Breast epithelium (tissue), 4 donors: ENCODE measurements at places on chromosomes 3 and 15.

DNA sequence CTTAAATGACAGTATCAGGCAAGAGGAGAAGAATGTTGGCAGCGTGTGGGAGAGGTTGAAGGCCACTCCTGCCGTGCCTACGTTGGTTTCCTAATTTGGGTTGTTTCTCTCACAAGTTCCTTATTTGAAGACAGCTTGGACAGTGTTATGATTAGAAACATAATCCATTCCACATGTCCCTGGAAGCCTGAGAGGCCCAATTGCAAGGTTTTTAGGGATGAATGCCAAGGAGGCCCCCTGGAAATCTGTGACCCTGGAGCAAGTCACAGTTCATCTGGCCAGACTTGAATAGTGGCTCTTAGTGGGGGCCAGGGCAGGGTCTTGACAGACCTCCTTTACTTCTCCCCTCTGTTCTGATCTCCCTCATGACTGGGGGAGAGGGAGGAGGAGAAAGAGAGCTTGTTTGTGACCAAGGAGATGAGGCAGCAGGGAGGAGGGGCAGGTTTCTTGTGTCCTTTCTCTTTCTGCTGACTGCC lies 584.4 kb upstream of the TBL1XR1 start:
- DNase-seq = peak; percentile 24
- no peaks in the 10 kb centered on the region for H3K27me3 ChIP-seq
- H3K4me1 ChIP-seq = no peaks in the 10 kb centered on the region
- H3K4me3 ChIP-seq = no peak overlapping the region

GRCh38 chr15:75172284-75172820 lies 29.3 kb upstream of the C15orf39 start:
- DNase-seq = no peak
- H3K4me3 ChIP-seq = no peak overlapping the region
- H3K27me3 ChIP-seq = no peaks in the 10 kb centered on the region
- no peaks in the 10 kb centered on the region for H3K36me3 ChIP-seq
- H3K27ac ChIP-seq = no peak overlapping the region

DNA sequence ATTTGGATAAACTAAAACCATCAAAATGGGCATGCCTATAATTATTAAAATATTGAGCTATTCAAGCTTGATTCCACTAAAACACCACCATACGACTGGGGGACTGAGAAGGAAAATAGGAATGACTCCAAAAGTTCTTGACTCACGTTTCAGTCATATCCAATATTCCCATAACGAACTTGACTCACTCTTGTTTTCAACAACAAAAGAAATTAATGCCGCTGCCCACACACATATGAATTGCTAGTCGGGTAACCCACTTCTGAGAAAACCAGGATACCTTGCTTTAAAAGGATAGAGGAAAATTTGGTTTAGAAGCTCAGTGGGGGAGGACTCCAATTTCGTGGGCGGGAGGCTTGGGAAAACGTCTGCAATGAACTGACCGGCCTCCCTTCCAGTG lies 5.2 kb downstream of the HTR3C start:
- H3K27ac ChIP-seq = no peak overlapping the region
- no peaks in the 10 kb centered on the region for H3K4me1 ChIP-seq
- H3K36me3 ChIP-seq = no peaks in the 10 kb centered on the region
- no peak overlapping the region for H3K4me3 ChIP-seq
- H3K27me3 ChIP-seq = no peaks in the 10 kb centered on the region

DNA sequence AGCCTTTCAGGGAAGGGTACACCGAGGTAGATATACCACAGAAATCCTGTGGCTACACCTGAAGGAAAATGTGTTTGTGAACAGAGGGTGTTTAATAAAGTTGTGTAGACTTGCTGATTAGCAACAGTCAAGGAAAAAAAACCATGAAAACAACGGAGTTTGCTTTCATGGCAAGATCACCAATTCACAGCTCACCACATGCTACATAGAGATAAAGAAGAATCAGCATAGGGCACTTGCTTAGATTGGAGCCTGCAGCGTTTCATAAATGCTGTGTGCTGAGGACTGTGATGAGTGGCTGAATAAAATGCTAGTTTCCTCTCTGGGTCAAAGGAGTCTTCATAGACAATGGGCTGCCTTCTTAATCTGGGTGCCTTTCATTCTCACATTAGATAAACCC lies 257.6 kb downstream of the SLC9A9 start:
- no peak overlapping the region for H3K4me3 ChIP-seq
- no peaks in the 10 kb centered on the region for H3K36me3 ChIP-seq
- DNase-seq = no peak
- no peak overlapping the region for H3K27ac ChIP-seq
- no peaks in the 10 kb centered on the region for H3K4me1 ChIP-seq

GRCh38 chr3:75015280-75015679 lies 400.8 kb upstream of the CNTN3 start:
- no peak overlapping the region for H3K4me3 ChIP-seq
- H3K36me3 ChIP-seq = no peaks in the 10 kb centered on the region
- H3K27ac ChIP-seq = no peak overlapping the region

DNA sequence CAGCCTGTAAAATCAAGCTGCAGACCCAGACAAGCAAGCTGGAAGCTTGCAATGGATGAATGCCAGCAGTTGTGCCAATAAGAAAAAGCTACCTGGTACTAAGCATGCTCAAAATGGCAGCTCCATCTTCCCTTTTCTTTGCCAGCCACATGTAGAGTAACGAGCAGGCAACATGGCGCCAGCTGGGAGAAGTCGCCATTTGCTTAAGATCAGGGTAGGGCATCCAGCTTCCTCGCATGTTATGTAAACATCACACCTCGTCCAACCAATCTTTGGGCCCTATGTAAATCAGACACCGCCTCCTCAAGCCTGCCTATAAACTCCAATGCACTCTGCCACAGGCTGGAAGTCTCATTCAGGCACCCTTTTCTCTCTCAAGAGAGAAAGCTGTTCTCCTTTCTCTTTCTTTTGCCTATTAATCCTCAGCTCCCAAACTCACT lies 973.9 kb downstream of the FHIT start:
- no peaks in the 10 kb centered on the region for H3K36me3 ChIP-seq
- no peak overlapping the region for H3K4me3 ChIP-seq
- DNase-seq = no peak
- no peaks in the 10 kb centered on the region for H3K4me1 ChIP-seq
- H3K27ac ChIP-seq = no peak overlapping the region
- H3K27me3 ChIP-seq = no peaks in the 10 kb centered on the region

DNA sequence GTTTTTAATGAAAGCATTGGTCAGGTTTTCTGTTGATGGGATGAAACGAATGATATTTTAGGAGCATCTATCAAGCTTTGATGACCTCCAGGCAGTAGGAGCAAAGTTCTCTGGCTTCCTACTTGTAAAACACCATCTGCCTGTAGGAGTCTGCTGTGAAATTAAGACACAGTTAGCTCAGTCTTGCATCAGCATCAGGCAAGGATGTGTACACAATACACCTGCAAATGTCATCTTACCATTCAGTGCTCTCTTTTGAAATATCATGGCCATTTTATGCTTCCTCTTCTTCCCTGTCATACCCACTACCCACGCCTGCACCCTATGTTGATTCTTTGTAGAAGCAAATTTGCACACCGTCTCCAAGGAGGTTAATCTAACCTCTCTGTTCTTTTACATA lies 38.2 kb downstream of the B3GALNT1 start:
- H3K27me3 ChIP-seq = no peaks in the 10 kb centered on the region
- no peak overlapping the region for H3K4me3 ChIP-seq
- DNase-seq = no peak
- H3K4me1 ChIP-seq = no peaks in the 10 kb centered on the region

GRCh38 chr15:99371180-99372103 lies 120.2 kb downstream of the LRRC28 start:
- H3K27me3 ChIP-seq = no peaks in the 10 kb centered on the region
- DNase-seq = no peak
- peak overlapping the region; percentile 41 for H3K27ac ChIP-seq

DNA sequence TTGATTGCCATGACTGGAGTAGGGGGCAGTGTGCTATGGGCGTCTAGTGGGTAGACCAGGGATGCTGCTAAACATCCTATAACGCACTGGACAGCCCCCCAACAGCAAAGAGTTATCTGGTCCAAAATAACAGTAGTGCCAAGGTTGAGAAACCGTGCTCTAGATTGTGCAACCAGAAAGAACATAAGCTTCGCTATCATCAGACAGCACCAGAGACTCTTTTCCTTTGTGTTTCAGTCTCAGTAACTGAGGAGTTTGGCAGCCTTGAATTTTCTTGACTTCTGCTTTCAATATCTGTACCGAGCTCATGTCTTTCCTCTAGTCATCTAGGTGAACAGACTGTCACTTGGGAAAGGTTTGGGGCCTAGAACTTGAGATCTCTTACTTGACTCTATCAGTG lies 8.8 kb downstream of the ARID3B start:
- DNase-seq = no peak
- no peak overlapping the region for H3K27ac ChIP-seq
- H3K4me3 ChIP-seq = no peak overlapping the region
- no peaks in the 10 kb centered on the region for H3K36me3 ChIP-seq
- no peaks in the 10 kb centered on the region for H3K27me3 ChIP-seq
